Uterine smooth muscle cell (primary cell): ENCODE measurements at places on chromosomes 11 and 22. TPM values are rescaled to one million over a fixed set of nuclear protein-coding genes. Genes with fewer than 3 reads are reported as not detected.

SNX19 gene
- 76.6 and 125 TPM in 2 replicates for total RNA-seq

HIPK3 gene
- 66.7 and 102 TPM in 2 replicates for total RNA-seq

OR5B21 gene
- total RNA-seq, result not detected in 2 replicates

TRPM5 gene
- total RNA-seq, result not detected in 2 replicates

BTG4 gene
- not detected in 2 replicates for total RNA-seq

IFITM10 gene
- 0.89 and 1.5 TPM in 2 replicates for total RNA-seq

APOA5 gene
- total RNA-seq, result not detected in 2 replicates

ACAD8 gene
- total RNA-seq, result 17.5 and 17.7 TPM in 2 replicates

SCGB1A1 gene
- not detected in 2 replicates for total RNA-seq

MRGPRX3 gene
- total RNA-seq, result 0.12 TPM in 1 of 2 replicates, not detected in the other

OR51F2 gene
- total RNA-seq, result not detected in 2 replicates

AQP11 gene
- 2.5 and 9.1 TPM in 2 replicates for total RNA-seq

TIGD3 gene
- 0.11 and 0.37 TPM in 2 replicates for total RNA-seq

GAL gene
- 0.62 and 3.3 TPM in 2 replicates for total RNA-seq

KRTAP5-10 gene
- total RNA-seq, result not detected in 2 replicates

KDM4E gene
- total RNA-seq, result under 0.01 TPM in 1 of 2 replicates, not detected in the other

SLC22A12 gene
- not detected in 2 replicates for total RNA-seq

PIWIL4 gene
- 1.4 and 1.7 TPM in 2 replicates for total RNA-seq

OR52I1 gene
- total RNA-seq, result not detected in 2 replicates

OR2AT4 gene
- total RNA-seq, result not detected in 2 replicates

RTN4RL2 gene
- total RNA-seq, result under 0.01 and 0.25 TPM in 2 replicates

PLEKHB1 gene
- 0.33 and 2.5 TPM in 2 replicates for total RNA-seq

CARD18 gene
- total RNA-seq, result not detected in 2 replicates

FAM83F gene
- under 0.01 TPM in 1 of 2 replicates, not detected in the other for total RNA-seq

UBQLNL gene
- not detected in 2 replicates for total RNA-seq

GGTLC3 gene
- not detected in 2 replicates for total RNA-seq

PLXNB2 gene
- total RNA-seq, result 118 and 202 TPM in 2 replicates

RIMBP3B gene
- 0.11 TPM in 1 of 2 replicates, not detected in the other for total RNA-seq

PGA5 gene
- total RNA-seq, result not detected in 2 replicates

TREH gene
- under 0.01 TPM in 1 of 2 replicates, not detected in the other for total RNA-seq

MYOD1 gene
- 0.12 TPM in 1 of 2 replicates, not detected in the other for total RNA-seq

CALCA gene
- total RNA-seq, result not detected in 2 replicates

DAGLA gene
- 3.5 and 3.8 TPM in 2 replicates for total RNA-seq

GP1BB gene
- total RNA-seq, result 0.89 and 2.7 TPM in 2 replicates

CNGA4 gene
- under 0.01 TPM in 1 of 2 replicates, not detected in the other for total RNA-seq

CLTCL1 gene
- total RNA-seq, result 9.5 and 12.2 TPM in 2 replicates

RHOD gene
- total RNA-seq, result 4.6 and 14.7 TPM in 2 replicates

OR5P2 gene
- not detected in 2 replicates for total RNA-seq
